ENCODE measurements at places on chromosomes 11 and 22.

DNA sequence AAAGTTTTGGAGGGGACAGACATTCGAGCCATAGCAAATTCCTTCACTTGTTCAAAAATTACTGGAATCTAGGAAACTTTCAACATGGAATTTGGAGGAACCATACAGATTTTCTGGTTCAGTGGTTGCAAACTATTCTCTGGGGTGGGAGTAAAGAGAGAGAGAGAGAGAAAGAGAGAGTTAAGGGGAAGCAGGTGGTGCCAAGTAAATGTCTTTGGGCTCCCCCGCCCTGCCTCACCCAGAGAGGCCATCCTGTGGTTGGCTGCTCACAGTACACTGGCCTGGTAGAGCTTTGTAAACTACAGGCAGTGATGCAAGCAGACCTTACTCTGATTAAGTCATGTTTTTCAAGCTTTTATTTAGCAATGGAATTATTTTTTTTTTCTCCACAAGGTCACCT is 82.6 kb downstream of the ADAMTS15 start:
- DNase-seq = no peak

DNA sequence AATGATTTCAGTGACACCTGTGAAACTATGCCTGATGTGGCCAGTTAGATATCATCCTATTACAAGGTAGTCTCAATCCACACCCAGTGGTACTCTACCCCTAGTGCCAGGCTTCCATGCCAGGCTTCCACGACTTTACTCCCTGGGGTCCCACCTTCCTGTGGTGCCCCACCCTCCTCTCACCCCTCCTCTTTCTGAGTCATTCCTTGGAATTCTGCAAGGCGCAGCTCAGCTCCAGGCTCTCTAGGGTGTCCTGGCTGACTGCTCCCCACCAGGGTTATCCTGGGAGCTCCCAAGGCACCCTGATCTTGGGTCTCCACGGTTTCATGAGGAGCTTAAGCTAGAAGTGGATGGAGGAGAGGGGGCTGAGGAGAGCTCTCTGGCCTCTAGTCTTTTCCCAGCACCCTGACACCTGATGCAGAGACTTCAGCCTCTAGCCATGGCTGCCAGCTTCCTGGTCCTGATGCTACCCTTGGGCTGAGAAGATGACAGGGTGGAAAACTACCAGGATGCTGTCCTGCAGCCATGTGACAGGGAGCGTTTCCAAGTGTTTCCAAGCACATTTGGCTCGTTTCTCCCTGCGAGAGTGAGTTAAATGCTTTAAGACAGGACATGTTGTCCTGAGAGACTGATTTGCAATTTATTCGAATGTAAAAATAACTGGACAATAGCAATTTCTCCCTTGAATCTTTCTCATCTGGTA is 1461.2 kb downstream of the TBC1D22A start:
- DNase-seq = no peak

DNA sequence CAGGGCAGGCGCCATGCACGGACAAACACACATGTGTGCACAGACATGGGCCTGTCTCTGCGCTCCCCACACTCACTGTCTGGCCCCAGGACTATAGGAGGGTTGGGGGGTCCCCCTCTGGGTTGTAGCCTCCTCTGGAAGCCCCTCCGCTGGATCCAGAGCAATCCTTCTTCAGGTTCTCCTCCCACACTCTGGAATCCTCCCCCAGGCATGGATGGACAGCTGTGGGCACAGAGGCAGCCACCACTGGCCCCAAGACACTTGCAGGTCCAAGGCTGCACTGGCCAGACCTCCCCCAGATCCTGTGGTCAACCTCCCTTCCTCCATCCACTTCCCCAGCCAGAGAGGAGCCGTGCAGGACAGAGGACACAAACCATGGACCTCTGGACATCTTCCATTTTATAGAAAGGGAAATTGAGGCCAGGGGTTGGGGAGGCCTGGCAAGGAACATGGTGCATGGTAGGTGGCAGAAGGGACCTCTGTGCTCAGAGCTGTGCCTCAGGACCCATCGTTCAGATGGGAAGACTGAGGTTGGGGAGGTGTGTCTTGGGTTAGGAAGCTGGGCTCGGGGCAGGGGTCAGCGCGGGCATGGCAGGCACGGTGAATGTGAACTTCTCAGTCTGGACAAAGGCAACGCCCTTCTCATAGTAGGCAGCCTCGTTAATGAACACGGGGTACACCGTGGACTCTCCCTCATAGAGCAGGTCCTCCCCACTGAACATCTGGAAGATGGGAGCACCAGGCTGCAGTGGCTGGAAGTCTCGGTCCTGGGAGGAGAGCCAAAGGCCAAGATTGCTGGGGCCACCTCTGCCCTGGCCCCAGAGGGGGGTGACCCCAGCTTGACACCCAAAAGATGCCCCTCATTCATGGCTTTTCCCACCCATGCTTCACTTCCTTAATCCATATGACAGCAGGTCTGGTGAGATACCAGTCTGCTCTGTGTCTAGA is 2.9 kb upstream of the TBX10 start:
- DNase-seq = no peak

DNA sequence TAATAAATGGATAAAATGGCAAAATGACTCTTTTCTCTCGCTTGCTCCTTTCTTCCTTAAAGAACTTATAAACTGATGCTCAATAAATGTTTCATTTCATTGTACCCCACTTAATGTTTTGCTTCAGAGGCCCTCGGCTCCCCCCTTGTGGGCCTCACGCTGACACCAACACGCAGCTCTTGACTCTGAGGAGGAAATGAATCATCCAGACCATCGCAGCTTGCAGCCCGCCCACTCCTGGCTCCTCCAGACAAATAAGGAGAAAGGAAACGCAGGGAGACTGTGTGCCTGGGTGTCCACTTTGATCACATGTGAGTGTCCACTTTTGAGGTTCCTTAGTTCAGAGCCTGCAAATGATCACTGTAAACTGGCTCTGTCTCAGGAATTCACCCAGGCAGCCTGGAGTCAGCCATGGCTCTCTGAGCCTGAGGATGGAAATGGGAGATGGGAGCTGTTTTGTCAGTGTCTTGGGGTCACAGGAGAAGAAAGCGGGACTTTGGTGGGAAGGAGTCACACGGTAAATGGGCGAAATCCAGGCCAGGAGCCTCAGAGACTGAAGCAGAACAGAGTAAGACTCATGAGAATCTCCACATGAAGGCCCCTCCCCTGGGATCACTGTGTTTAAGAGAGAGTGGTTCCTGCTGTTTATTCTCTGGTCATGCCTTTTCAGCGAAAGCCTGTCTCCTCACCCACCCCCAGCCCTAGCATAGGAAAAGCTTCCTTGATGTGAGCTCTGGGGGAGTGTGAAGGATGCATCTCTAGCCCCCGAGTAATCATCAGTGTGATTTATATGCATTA is 96.5 kb downstream of the CWC15 start:
- peak; percentile 36 for DNase-seq

- DNase-seq = no peak
These were observed 80.8 kb downstream of the ALX4 start for GRCh38 chr11:44229098-44229497.

All from activated gamma-delta T cell treated with Interleukin-2 at 50 U/mL for 16 hours (primary cell).